ENCODE measurements at places on chromosomes 4 and X.

DNA sequence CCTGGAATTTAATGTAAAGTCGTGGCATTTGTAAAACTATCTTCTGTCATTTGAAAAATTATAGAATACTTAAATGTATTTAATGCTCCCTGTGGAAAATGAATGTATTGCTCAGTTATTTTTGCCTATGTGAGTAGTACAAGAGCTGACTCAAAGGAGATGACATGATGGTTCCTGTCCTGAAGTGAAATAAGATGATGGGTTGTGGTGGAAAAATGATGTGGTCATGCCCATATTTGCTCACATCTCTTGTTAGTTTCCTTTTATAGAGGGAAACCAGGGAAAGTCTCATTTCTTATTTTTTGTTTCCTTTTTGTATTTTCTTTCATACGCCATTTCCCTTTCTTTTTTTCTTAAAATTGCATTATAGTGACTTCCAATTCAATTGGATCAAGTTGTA lies 23.7 kb downstream of the PLS3 start:
- DNase-seq: no peak

- DNase-seq: no peak
Measured at GRCh38 chr4:57220172-57220571, 110.0 kb upstream of the IGFBP7 start.

DNA sequence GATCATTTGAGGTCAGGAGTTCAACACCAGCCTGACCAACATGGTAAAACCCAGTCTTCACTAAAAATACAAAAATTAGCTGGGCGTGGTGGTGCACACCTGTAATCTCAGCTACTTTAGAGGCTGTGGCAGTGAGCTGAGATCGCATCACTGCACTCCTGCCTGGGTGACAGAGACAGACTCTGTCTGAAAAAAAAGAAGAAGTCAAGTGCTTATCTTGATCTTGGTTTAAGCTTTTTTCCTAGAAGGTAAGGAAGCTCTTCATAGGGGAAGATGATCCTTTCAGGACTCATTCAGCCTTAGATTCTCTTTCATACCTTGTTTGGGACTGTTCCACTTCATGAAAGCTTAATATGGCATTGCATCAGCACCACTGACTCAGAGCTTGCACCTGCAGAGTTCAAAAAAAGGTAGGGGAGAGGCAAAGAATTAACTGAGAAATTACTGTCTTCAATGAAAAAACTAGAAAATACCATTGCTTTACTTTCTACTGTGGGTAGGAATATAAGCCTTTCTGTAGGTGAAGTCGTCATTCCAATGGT lies 70.8 kb upstream of the EPGN start:
- DNase-seq: no peak

- DNase-seq: no peak
Measured at GRCh38 chr4:61336488-61336887, 136.4 kb downstream of the ADGRL3 start.

DNA sequence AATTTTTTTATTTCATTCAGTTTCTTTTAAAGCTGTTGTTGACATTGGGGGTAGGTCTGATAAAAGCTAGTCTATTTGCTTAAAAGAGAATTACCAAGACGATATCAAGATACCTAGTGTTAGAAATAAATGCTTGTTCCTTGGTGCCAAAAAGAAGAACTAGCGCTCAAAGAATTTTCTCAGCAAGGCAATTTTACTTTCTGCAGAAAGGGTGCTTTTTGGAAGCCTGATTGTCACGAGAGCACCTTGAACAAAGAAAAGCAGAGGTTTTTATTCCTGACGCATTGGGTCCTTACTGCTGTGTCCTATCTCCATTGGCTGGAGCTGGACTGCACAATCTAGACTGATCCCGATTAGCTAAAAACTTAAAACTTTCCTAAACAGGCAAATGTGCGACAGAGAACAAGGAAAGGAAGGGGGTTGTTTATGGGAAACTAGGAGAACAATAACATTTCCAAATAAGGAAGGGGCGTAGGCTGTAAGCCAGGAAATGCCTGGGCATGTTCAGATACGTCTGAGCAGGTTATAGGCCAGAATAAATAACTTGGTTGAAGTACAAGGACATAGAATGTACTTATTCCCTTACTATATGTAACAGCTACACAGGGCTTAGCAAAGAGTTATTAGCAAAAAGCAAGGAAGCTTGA lies 50.3 kb upstream of the STPG2 start:
- no peak for DNase-seq

- no peak for DNase-seq
Measured at GRCh38 chr4:110787109-110787508, 164.2 kb upstream of the PITX2 start.

DNA sequence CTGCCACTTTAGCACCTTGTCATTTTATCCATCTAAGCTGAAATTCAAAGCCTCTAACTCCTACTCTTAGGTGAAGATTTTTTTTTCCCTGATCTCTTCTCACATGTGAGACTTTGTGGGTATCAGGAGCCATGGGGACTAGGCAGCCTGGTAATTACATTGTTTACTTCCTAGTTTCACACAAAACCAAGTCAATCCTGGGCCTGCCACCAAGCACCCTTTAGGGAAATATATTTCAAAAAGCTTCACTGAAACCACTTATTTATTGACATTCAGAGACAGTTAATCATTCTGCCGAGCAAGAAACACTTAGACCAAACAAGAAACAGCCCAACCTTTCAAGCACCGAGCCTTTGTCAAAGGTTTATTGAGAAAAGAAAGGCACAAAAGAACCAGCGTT lies 200.0 kb downstream of the RELL1 start:
- no peak for DNase-seq

GRCh38 chr4:175776217-175776616 lies 35.8 kb downstream of the GPM6A start:
- DNase-seq: no peak

- no peak for DNase-seq
Measured at GRCh38 chr4:122896270-122896669, 26.1 kb downstream of the NUDT6 start.

DNA sequence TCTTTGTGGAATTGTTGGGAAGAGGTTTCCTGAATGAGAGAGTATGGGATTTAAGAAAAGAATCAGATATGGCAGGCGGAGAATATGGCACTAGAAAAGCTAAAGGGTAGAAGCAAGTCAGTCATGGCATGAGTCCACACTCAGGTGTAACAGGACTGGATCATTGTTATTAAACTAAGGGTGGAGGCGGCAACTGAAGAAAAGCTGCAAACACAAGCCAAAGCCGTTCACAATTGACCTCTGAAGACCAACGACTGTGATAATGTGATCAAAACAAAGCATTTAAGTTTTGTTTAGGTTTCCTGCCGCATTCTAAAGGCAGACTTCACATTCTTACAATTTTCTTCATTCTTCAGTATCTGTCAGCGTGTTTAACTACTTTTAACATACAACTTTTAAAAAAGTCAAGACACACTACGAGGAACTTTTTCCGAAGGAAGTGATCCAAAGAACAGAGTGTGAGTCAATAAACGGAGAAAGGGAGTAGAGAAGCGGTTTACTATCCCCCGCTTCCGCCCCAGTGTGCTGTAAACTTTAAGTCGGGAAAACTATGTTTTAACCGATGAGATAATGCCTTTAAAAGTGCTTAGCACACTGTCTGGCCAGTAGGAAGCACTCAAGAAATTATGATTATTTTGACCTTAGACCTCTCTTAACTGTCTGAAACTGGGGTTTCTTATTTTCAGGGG lies 909 bp upstream of the SLAIN2 start:
- no peak for DNase-seq

Data from NCI-H187 treated with DMSO at 0.1 percent for 48 hours (cell line).